ENCODE measurements at places on chromosomes 13 and 19.

DNA sequence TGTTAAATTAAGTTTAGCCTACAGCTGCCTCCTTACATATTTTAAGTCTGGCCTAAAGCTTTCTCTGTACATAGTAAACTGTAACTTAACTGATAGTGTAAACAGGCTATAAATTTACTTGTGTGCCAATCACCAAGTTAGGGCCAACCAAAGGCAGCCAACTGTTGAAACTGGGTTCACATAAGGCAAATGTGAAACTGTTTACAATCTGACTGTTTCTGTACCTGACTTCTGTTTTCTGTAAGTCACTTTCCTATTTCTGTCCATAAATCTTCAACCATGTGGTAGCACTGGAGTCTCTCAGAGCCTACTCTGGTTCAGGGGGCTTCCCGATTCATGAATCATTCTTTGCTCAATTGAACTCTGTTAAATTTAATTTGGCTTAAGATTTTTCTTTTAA lies 103.1 kb downstream of the RAP2A start:
- no peak for DNase-seq

GRCh38 chr19:54262066-54262465 lies 5.0 kb upstream of the LILRB5 start:
- no peak for DNase-seq

DNA sequence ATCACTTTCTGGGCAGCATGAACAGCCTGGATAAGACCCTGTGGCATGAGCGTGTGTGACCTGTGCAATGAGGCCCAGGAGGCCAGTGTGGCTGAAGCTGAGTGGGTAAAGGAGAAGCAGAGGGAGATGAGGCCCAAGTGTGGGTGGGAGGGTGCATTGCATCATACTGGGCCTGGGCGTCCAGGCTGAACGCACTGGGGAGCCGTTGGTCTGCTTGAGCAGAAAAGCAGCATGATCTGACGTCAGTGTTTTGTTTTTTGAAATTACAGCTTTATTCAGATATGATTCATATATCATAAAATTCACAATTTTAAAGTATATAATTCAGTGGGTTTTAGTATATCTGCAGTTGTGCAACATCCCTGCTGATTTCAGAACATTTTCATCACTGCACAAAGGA lies 409.7 kb downstream of the HS6ST3 start:
- no peak for DNase-seq

DNA sequence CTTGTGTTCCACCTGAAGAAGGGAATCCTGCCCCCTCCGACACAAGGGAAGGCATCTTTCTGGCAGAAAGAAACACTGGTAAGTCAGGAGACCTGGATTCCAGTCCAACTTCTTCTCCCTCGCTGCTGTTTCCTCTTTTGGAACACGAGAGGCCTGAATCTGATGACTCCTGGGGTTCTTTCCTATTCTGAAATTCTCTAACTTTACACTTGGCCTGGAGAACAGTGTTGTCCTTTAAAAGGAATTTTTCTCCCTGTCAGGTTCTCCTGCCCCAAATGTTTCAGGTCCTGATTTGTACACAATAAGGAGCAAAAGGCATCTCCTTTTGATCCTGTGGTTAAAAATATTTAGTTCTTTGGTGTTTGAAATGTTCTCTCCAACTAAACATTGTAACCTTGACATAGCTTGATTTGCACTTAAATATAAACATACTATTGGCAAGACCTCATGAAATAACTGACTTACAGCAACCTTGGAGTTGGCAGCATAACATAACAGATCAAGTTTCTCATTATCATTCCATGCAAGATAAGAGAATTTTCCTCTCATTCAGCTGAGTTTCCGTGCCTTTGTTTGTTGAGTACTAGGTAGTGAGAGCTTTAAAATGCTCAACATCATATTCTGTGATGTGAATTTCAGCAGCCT lies 244.8 kb downstream of the COG6 start:
- no peak for DNase-seq

DNA sequence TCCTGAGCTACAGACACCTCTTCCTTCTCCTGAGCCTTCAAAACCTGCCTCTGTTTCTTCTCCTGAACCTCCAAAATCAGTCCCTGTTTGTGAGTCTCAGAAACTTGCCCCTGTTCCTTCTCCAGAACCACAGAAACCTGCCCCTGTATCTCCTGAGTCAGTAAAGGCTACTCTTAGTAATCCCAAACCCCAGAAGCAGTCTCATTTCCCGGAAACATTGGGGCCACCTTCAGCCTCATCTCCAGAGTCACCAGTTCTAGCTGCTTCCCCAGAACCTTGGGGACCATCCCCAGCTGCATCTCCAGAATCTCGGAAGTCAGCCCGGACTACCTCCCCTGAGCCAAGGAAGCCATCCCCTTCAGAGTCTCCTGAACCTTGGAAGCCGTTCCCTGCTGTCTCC lies 10.0 kb downstream of the CHAMP1 start:
- no peak for DNase-seq

DNA sequence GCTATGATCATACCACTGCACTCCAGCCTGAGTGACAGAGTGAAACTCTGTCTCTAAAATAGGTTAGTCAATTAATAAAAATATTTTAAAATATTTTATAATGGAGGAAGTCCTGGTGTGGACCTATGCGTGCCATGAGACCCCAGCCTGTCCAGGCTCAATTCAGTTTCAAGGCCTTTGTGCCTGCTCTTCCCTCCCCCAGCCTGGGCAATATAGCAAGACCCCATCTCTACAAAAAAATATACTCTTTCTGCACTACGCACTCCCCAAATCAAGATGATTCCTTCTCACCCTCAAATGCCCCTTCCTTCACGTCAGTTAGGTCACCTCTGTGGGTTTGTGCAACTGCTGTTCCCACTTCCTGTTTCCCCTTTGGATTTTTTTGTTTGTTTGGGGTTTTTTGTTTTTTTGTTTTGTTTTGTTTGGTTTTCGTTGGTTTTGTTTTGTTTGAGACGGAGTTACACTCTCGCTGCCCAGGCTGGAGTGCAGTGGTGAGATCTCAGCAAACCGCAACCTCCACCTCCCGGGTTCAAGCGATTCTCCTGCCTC lies 1.4 kb upstream of the HSH2D start:
- no peak for DNase-seq

DNA sequence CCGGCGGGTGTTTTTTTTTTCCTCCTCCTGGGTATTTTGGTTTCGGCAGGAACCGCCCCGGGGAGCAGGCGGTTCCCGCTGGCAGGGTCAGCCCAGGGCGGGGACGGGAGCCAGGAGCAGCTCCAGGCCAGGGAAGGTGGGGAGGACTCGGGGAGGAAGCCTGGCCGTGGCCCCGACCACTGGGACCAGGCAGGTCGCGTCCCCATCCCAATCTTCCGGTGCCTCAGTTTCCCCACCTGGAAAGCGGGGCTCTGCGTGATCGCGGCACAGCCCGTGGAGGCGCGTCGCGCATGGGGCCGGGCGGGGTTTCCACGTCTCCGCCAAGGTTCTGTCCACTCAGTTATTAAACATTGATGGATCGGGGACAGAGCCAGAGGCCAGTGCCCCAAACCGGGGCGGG lies 34.8 kb downstream of the IL12RB1 start:
- DNase-seq = no peak

- DNase-seq = no peak
Measured at GRCh38 chr13:43631106-43631505, 155.7 kb downstream of the ENOX1 start.

- DNase-seq = no peak
Measured at GRCh38 chr13:95361686-95362085, 60.4 kb upstream of the ABCC4 start.

GRCh38 chr13:92873029-92873428 lies 353.6 kb upstream of the GPC6 start:
- DNase-seq = no peak

DNA sequence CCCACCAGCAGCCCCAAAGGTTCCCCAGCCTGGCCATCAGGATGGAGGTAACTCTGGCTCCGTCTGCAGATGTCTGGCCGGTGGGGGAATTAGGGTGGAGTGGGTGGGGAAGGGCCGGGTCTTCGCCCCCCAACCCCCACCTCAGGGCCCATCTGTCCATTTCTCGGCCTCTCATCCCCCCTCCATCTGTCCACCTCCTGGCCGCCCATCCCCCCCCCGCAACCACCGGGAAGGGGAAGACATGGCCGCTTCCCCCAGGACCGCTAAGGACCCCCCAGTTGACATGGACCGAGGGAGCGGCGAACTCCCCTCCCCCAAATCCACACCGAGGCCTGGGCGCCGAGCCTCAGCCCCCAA lies 793 bp downstream of the LRFN1 start:
- DNase-seq = no peak

DNA sequence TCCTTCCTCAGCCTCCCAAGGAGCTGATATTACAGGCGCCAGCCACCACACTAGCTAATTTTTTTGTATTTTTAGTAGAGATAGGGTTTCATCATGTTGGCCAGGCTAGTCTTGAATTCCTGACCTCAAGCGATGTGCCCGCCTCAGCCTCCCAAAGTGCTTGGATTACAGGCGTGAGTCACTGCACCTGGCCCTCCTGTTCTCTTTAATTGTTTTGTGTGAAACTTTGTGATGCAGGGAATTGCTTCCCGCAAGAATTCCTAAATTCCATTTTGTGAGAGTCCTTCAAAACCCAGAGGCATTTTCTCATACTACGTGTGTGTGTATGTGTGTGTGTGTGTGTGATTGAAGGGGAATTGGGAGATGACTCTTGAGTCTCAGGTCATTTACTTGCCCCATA lies 65.0 kb upstream of the ZNF835 start:
- DNase-seq = no peak
